ENCODE measurements at places on chromosomes 13 and 19.

DNA sequence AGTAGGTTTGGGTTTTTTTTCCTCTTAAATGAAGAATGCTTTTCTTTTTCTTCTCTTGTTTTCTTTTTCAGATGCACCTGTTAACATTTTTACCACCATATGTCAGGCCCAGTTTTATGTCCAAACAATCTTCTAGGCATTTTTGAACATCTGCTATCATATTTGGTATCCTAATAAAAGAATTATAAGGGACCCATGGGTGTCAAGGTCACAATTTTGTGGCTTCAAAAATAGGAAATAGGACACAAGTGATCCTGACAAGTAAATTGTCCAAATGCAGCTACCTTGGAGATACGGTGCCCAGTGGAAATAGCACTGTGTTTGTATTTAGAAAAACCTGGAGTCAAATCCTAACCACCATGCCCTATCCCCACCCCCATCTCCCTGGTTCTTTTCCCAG, 270.3 kb downstream of the MZT1 start:
- DNase-seq: no peak

DNA sequence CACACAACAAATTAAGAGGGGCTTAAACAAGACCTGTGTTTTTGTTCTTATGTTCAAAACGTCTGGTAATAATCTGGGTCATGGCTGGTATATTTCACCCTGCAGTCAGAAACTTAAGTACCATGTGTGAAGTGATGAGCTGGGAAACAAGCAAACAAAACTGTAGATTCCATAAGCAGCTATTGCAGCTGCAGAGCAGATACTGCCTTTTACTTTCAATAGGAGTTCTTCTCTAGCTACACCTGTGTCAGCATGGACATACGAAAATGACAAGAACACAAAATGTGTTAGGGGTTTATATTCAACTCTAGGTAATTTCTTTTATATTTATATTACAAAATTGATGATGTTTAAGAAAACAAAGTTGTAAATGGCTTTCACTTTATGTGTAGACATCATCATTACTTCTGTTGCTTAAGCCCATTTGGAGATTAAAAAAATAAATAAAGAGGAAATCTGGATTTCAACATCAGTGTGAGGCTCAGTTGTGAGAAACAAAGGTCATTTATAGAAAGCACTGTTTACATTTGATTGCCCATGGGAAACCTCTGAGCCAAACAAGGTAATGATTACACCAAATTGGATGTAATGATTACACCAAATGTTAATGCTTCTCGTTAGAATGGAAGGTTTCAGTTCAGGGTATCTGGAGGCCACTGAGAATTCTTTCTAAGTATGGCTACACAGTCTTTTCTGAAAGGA, 451.0 kb upstream of the SLC10A2 start:
- DNase-seq: no peak

GRCh38 chr19:610071-610800, 20.6 kb downstream of the HCN2 start:
- DNase-seq: no peak

- no peak for DNase-seq
Measured at GRCh38 chr13:71017607-71018006, 849.4 kb downstream of the DACH1 start.

DNA sequence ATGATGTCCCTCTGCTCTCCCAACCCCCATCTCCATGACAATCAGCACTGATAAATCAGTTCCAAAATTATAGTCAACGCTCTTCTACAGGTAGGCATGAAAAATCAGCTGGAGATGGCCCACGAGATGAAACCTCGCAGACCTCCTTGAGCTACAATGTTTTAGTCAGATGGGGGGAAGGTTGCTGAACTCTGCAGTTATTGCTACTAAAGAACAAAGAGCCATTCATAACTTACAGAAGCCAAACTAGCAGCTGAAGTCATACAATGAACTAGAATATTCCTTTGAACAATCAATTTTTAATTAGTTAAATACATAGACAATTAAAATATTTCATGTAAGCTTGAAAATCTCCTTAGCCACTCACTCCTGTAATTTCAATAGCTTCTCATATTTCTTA, 179.2 kb downstream of the NHLRC3 start:
- no peak for DNase-seq

DNA sequence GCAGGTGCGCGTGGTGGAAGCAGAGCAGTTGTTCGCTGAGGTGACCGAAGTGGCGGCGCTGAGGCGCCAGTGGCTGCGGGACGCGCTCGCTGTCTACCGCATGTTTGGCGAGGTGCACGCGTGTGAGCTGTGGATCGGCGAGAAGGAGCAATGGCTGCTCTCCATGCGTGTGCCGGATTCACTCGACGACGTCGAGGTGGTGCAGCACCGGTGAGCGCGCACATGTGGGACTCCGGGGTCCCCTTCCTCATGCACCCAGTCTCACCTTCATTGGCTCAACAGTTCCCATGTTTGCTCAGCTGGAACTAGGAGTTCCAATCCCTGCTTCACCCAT, 46.5 kb downstream of the SPTBN4 start:
- no peak for DNase-seq

GRCh38 chr13:48615049-48615448, 38.7 kb upstream of the CYSLTR2 start:
- no peak for DNase-seq

DNA sequence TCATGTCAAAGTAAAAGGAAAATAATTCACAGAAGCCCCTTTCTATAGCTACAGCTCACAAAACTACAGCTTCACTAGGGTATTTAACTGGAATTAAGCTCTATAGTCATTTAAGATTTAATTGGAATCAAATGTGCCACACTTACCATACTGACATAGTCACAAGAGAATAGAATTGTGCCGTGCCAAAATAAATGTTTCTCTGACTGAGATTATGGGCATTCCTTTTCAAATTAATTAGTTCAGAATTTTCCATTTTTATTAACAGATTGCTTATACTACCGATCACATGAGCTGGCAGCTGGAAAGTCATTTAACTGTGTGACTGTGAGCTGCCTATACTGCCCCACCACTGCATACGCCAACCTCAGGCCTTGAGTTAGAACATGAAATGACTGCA, 108.4 kb downstream of the LHFPL6 start:
- DNase-seq: no peak

DNA sequence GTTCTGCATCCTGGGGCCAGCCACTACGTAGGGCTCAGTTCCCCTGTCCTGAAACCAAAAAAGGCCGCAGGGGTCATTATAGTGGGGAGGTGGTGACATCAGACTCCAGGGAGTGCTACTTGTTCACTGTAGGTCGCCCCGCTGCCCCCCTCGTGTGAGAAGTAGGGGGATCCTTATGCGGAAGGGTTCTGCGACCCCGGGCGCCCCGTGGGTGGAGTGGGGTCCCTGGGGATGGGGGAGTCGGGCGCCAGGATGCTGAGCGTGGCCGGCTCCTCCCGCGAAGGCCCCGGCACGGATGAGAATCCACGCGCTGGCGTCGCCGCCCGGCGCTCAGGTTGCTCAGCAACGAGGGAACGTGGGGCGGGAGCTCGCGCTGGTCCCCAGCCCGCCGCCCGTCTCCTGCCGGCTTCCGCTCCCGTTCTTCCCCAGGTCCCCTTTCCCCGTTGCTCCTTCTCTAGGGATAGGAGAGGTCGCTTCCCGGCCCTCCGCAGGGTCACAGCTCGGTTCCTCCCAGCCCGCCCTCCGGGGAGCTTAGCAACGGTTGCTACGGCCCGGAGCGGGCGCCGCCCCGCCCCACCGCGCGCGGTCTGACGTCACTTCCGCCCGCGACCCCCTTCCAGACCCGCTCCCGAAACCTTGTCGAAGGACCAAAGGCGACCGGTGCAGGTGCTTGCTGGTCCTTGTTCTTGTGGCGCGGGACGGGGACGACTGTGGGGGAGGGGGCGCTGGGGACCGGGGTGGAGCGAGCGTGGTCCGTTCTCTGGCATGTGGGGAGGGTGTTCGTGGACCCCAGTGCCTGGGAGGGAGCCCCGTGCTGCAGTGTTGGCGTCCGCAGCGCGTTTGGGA, at the start of gene NAT14:
Gene NAT14 (plus strand): TSS at position 596 of the 846 bp plus-strand sequence. CDS start 521 bp downstream, outside the sequence.
- no peak for DNase-seq

DNA sequence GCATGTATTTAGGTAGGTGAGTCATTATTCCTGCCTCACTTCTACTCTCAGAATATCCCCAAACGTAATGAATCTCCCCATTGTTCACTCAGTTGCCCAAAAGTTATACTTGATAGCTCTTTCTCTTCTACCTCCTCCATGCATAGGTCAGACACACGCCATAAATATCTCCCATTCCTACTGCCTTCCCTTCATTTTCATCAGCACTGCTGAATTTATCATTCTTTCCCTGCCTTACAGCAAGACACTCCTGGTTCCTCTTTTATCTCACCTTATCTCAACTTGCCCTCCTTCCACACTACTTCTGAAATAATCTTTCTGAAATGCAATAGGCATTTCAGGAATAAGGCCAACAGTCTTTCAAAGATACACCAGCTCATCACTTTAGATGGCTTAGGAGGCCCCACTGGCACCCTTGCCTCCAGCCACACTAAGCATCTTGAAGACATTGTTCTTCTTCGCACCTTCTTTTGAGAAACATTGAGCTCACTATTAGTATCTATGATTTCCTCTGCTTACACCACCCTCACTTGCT, 333.9 kb downstream of the MYO16 start:
- DNase-seq: no peak

DNA sequence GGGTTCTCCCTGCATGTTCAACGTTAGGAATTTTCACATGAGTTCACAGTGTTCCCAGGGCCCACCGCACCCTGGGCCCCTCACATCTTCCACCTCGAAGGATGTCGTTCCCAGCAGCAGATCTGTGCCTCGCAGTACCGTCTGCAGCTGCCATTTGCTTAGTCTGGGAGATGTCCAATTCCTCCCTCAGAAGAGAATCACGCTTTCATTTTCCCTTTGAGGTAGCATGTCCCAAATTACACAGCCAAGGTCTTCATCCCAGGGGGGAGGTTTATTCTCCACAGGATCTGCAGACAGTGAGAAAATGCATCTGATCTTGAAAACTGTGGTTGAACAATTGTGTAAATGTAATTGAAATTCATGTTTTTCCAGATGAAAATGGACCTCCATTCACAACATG, 150.2 kb downstream of the DCT start:
- DNase-seq: no peak

DNA sequence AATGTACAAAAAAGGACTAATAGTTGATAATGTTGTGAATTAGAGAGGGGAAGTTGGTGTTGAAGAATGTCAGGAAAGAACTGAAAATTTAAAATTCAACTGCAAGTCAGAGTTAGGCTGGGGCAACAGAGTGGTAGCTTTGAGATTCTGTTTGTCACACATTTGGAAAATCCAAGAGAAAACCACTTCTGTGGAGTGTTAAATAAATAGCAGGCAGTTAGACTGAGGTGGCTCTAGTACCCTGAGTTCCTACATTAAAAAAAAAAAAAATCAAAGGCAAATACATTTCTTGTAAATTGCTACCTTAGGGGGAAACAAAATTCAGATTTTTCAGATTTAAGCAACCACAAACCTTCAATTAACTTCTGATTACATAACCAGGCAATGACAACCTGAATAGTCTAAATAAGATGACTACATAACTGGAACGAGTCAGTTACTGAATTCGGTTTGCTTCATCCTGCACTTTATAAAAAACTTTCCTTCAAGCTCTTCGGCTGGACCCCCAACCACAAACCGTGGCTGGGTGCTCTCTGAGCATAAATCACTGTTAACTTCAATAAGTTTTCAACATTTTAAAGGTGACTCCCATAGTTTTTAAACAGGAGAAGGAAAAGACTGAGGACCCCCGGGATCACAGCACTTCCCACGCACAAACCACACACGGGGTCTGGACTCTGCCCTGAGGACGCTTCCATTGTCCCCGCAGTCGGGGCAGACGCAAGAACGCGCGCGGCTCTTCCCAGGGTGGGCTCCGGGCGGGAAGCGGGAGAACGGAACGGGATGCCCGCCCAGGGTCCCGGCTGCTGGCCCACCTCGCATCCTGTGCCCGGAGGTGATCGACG, 725 bp downstream of the ZNF682 start:
- DNase-seq: no peak

DNA sequence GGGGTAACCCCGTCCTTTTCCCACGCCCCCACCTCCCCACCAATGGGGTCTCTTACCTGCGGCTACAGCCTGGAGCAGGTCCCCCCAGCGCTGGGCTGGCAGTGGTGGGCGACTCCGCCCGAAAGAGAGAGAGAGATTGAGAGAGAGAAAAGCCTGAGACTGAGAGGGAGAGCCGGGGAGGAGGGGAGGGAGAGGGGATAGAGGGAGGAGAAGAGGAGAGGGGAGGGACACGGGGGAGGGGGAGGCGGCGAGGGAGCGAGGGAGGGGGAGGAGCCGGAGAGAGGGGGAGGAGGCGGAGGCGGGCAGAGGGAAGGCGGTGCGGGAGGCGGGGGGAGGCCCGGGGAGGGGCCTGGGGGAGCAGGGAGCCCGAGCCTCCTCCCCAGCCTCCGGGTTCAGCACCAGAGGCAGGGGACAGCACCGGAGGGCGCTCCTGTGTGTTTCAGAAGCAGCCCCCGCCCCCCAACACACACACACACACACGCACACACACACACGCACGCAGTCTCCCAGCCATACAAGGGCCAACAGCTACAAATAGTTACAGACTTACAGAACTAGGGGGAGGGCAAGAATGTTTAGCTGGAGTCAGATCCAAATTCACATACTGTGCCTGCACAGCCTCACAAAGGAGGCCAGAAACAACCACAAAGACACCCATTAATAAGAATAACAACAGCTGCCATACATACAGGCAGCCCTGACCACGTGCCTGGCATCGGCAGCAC, at the start of gene SLC8A2:
Gene SLC8A2 (minus strand): TSS at position 161 of the 725 bp plus-strand sequence. CDS start 5,490 bp downstream, outside the sequence.
- no peak for DNase-seq

- DNase-seq: peak; percentile 95
Measured at GRCh38 chr19:55086730-55087541, 11.3 kb downstream of the EPS8L1 start.

GRCh38 chr13:42266473-42266872, 5.5 kb upstream of the AKAP11 start:
- no peak for DNase-seq

DNA sequence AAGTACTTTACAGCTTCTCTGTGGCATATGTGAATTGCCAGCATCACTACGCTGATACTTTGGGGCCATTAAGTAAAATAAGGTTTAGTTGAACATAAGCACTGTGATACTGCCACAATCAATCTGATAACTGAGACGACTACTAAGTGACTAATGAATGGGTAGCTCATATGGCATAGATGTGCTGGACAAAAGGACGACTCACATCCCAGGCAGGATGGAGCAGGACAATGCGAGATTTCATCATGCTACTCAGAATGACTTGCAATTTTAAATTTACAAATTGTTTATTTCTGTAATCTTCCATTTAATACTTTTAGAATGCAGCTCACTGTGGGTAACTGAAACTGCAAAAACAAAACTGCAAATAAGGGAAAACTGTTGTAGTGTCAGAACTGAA, 13.6 kb downstream of the CCDC122 start:
- DNase-seq: no peak

Data from suprapubic skin (tissue), 4 donors.